ENCODE measurements at places on chromosomes 6 and 20.

- DNase-seq, result no peak
These were observed 181.3 kb downstream of the KIF6 start for GRCh38 chr6:39543950-39544349.

DNA sequence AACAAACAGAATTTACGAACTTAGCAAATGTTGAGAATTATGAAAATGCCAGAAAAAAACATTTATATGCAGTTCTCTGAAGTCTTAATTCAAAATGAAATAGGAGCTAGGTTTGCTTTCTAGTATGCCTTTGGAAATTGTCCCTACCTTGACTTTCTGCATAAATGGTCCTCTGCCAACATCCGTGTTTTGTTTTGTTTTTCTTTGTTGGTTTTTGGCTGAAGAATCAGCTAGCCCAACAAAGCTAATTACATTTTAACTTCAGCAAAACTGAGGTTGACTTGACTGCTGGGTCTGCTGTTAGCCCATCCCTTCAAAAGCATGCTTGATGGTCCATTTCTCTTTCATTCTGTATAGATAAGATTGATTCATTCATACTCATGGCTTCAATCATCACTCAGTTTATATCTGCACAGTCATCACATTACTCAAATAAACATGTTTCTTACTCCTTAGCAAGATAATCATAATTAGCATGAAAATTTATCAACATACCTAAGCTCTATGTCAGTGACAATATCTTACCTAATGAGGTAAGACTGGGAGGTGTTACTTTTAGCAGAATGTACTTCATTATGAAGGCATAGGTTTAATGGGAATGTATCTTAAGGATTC is 76.4 kb downstream of the ADGRB3 start:
- DNase-seq, result no peak

- DNase-seq, result no peak
These were observed 376.5 kb downstream of the KHDRBS2 start for GRCh38 chr6:61909486-61909885.

GRCh38 chr6:115601509-115601908 is 459.2 kb downstream of the FRK start:
- DNase-seq, result no peak

GRCh38 chr20:23115822-23116221 is 29.7 kb upstream of the CD93 start:
- DNase-seq, result no peak

GRCh38 chr20:52945862-52946522 is 26.2 kb upstream of the TSHZ2 start:
- no peak for DNase-seq

- no peak for DNase-seq
These were observed 1044.6 kb upstream of the GJE1 start for GRCh38 chr6:141088171-141088570.

GRCh38 chr6:44072959-44073611 is 54.2 kb downstream of the MRPL14 start:
- DNase-seq, result peak; percentile 93

- DNase-seq, result no peak
These were observed 158.6 kb downstream of the RPS12 start for GRCh38 chr6:132972971-132973370.

DNA sequence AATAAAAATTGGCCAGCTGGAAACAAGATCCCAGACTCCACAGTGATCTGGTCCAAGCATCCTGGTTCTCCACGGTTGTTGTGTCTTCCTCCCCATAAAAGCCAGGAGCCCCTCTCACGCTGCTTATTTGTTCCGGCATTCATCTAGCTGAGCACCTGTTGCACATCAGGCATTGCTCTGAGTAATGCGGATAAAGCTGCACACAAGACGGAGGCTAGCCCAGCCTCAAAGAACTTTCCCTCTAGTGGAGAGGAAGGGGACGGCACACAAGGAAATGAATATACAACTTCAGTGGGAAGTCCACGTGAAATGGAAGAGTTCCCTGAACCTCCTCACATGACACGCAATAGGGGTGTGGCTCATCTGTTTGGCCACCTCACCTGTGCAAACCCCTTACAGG is 30.3 kb upstream of the NXT1 start:
- DNase-seq, result peak; percentile 21

DNA sequence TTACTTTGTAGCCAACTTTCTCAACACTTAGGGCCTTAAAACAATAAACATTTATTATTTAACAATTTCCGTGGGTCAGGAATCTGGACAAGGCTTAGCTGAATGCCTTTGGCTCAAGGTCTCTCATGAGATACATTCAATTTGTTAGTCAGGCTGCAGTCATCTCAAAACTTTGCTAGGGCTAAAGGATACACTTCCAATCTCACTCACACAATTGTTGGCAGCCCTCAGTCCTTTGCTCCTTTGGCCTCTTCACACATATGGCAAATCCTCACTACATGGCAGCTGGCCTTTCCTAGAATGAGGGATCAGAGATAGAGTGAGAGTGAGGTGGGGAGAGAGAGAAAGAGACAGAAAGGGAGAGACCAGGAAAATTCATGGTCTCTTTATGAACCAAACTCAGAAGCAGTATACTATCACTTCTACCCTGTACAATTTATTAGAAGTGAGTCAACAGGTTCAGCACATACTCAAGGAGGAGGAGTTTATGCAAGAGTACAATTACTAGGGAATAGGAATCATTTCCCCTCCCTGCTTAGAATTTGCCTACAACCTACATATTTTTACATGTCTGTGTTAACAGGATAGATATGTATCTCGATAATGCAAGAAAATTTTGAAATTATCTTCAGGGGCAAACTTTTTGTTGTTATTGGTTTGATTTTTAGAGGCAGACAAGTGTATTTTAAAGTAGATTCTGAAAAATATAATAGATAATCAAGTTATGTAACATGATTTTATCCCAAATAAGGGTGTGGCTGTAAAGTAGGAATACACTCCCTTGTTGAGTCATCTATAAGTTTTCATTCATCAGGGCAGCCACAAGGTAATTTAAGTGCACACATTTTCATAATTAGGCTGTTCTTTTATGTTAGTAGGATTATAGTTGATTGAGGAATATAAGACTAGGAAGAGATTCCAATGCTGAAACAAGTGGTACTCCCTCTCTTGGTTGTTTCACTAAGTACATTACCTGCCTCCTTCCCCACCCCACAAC is 85.9 kb upstream of the HMGCLL1 start:
- no peak for DNase-seq

DNA sequence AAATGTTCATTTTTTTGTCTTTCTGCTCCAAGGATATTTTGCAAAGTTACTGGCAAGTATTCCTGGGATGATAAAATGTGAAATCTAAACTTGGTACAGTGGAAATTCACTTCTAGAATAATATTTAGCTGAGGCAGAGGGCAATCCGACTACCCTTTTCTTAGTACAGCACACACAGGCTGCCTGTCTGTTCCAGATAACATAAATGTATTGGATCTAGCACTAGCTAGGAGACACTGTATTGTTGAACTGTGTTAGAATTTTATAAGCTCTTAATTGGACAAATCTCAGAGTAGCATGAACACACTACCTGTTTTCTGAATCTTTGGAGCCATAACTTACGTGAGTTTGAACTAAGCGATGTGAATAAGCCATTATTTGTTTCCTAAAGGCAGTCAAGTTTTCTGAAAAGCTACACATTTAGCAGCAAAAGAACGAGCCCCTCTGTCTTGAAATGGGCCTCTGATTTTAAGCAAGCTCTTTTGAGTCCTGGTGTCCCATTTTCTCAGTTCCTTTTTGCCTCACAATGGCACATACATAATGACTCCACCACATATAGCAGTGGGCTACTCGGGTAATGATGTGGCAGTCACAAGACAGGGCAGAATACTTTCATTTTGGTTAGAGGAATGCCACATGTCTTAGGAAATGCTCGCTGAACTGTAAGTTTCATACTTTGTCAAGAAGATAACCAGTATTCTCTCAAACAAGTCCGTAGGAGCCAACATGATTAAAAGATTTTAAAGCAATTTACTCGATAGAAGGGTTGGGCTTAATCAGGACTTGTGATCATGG is 116.5 kb upstream of the ESR1 start:
- no peak for DNase-seq

DNA sequence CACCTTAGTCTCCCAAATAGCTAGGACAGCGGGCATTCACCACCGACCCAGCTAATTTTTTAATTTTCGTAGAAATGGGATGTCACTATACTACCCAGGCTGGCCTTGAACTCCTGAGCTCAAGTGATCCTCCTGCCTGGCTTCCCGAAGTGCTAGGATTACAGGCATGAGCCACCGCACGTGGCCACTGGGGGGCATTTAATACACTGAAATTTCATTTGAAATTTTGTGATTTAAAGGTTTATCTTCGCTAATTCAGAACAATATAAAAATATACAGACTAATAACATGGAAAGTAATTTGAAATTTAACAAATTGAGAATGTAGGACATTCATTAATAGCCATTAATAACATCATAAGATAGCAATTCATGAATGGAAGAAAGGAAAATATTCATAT is 20.5 kb upstream of the TBC1D32 start:
- DNase-seq, result no peak

- DNase-seq, result no peak
These were observed 16.2 kb upstream of the ARFGEF2 start for GRCh38 chr20:48905297-48905647.

- DNase-seq, result no peak
These were observed 45.8 kb downstream of the QKI start for GRCh38 chr6:163460307-163460782.

DNA sequence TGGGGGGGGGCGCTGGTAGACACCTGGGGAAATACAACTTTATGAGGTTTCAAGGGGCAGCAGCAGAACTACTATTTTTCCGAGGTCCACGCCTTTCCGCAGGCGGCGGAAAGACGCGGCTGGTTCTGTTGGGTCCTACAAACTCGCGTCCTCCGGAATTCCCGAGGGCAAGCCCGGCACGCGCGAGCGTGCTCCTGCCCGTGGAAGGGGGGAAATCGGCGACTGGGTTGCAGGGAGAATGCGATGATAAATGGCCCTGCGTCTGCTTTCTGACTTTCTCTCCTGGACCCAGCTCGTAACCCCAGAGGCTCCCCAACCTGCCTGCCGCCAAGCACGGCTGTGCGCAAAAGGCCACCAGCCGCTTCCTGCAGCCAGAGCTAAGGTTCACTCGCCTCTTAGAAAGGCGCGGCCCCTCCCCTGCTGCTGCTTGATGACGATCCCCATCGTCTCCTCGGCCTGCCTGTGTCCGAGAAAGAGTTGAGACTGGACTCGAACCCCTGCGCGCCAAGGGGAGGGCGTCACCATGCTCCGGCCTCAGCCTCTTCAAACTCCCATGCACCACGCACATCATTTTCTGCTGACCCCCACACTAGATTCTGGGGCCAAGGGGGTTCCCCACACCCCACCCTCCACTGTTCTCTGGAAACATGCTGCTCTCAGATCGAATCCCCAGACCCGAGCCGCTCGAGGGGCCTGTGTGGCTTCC is 6.7 kb downstream of the FOXA2 start:
- DNase-seq, result no peak

DNA sequence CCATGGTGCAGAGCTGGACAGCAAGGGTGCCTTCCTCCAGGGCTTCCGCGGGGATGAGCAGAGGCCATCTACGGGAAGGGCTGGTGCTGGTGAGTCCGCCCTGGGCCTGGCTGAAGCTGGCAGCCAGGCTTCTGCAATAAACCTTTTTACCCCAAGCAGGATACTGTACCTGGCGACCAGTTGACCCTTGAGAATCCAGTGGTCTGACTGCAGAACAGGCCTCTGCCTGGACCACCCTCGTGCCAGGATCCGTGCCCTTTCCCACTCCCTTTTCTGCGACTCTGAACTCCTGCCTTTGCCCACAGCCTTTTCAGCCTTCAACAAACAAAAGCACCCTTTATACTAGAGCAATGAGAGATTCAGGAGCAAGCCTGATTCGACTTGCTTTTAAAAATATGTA is 18.9 kb downstream of the CDH26 start:
- no peak for DNase-seq

- no peak for DNase-seq
These were observed 8.5 kb downstream of the SCGN start for GRCh38 chr6:25660512-25660911.

- no peak for DNase-seq
These were observed 21.0 kb upstream of the RIN2 start for GRCh38 chr20:19737025-19737424.

DNA sequence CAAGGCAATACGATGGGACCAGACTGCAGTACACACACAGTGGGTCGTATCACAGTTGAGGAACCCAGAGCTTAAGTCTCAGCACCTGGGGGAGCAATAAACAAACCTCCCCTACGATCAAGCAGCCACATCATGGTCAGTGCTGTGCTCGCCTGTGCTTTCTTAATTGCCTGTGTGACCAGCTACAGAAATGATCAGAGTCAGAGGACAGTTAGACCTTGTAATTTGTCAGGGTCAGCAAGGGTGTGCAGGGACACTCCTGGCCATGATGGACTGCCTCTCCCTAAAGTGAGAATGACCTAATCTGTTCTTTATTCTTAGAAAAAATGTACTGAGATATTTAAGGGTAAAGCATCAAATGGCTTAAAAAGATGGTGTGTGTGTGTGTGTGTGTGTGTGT is 78.4 kb downstream of the OPRM1 start:
- no peak for DNase-seq

- peak; percentile 73 for DNase-seq
These were observed at the start of gene VSTM2L for GRCh38 chr20:37902504-37903313. Gene VSTM2L, plus strand, starts transcription at chr20:37903127. Its CDS starts 224 bp downstream, at chr20:37903351.

DNA sequence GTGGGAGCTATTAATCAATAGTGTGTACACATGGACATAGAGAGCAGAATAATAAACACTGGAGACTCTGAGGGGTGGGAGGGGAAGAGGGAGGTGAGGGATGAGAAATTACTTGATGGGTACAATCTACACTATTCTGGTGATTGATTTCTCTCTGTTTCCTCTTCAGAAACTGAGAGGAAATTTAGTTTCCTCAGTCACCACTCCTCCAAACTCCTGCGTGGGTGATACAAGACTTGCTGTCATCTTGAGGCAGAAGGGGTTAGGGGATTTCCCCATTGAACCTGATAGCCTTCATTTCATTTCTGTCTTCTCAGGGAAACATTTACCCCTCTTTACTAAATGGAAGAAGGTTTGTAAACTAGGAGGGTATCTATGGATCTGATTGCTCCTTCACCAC is 84.3 kb upstream of the ESR1 start:
- no peak for DNase-seq

DNA sequence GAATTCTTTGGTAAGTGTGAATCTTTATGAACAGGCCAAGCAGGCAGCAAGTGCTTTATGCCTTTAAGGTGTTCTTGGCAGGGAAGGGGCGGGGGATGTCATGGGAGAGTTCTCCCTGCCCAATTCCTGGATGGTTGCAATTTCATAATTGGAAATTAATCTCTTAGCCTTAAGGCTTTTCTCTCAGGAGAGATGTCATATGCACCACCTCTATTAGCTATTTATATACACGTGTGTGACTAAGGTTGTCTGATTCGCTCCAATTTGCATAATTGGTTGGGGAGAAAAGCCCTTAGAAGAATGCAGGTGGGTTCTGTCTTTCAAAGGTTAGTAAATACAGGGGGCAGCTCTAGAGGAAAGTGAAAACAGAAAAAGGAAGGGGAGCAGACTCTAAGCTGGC is 5.2 kb upstream of the ENPP5 start:
- DNase-seq, result no peak

GRCh38 chr20:58452667-58453255 is 62.4 kb downstream of the APCDD1L start:
- no peak for DNase-seq

All from iPS-NIHi11 (cell line).